ENCODE measurements at places on chromosomes 11 and 22.

DNA sequence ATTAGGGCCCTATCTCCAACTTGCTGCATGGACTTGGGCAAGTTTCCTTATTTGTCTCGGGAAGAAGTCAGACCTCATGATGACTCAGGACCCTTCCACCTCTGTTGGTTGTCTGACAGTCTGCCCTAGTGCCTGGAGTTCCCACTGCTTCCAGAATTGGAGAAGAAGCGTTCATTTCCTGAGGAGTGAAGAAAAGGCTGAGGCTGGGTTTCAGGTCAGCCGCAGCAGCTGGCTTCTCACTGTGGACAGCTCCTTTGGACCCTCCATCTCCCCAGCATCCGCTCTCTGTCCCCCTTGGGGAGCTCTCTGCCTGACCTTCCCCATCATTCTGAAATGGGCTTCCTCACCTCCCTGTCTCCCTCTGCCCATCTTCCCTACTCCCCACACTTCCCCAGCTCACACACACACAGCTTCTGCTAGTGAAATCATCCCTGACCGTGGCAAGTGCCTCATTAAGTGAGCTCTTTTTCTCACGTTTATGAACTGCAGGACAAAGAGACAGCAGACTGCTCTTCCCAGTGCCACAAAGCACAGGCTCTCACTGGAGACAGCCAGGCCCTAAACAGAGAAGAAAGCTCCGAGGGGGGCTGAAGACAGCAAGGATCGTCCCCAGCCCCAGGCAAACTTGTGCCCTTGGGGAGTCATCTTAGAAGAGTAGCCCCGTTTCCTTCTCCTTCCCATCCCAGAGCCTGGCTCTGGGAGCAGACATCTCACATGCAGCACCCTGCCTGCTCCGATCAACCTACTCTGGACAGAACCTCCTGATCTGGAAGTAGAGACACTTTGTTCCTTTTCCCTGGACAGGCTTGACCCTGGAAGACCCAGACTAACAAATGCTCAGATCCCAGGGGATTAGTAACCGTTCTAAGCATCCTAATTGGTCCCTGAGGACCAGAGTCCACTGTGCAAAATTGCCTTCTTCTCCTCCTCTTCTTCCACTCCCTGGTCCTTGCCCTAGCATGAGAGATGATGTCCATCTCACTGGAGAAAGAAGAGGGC lies 157.9 kb downstream of the FEZ1 start:
- DNase-seq, result no peak

DNA sequence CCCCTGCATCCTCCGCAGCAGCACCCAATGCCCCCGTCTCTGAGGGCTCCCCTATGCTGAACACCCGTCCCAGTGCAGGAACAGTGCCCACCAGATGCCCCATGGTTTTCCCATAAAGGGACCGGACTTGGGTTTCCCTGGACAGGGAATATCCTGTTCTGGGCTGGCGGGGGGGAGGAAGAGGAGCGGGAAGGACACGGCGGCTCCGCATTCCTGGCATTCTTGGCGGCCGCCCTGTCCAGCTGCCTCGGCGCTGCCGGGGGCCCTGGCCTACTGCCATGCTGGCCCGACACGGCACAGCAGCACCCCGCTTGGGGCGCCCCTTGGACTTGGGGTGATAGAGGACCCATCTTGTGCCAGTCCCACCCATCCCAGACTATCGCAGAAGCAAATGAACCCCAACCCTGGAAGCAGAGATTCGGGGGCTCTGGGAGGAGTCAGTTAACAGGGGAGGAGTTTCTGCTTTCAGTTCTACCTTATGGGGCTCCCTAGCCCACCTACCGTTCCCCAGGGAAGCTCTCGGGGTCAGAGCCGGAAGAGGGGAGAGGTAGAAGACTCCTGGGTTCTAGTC lies 23.7 kb upstream of the CBX7 start:
- DNase-seq, result no peak

GRCh38 chr22:19930551-19931486 lies 10.8 kb upstream of the COMT start:
- DNase-seq, result no peak

DNA sequence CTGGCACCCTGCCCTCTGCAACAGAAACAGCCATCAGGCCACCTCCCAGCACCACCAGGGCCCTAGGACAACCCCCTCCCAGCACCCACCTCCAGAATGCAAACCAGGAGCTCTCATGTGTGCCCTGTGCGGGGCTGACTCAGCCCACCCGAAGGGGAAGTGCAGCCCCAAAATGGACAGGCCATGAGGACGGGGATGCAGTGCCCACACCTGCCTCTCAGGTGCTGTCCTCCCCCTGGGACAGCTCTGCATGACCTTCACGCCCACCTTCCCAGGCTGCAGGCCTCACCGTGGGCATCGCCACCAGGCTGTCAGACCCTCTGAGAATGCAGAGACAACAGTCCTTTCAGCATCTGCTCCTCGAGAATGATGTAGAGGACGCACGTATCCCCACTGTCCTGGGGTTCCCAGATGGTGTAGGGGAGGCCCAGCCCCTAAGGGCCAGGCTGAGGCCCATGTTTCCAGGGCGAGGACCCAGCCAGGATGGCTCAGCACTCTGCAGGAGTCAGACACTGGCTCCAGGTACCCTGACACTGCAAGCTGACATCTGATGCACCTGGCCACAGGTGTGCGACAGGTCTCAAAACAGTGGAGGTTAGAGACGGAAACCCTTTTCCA lies 13.5 kb downstream of the MOB2 start:
- no peak for DNase-seq

- no peak for DNase-seq
Observed at GRCh38 chr22:30422481-30423300, 2.9 kb upstream of the MTFP1 start.

- DNase-seq, result no peak
Observed at GRCh38 chr22:27715106-27715505, 86.5 kb downstream of the MN1 start.

- no peak for DNase-seq
Observed at GRCh38 chr11:70486731-70487130, 88.4 kb downstream of the CTTN start.

GRCh38 chr11:30859669-30860068 lies 273.5 kb upstream of the MPPED2 start:
- DNase-seq, result no peak

DNA sequence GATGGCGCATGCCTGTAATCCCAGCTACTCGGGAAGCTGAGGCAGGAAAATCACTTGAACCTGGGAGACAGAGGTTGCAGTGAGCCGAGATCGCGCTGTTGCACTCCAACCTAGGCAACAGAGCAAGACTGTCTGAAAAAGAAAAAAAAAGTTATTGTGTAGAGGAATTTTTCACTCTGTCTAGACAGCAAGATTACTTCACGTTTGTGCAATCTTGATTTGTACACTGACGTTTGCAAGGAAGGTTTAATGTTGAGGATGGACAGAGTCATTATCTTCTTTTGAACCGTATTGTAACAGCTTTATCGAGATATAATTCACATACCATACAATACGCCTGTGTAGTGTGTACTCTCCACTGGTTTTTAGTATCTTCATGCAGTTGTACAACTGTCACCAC lies 3.7 kb downstream of the CTTN start:
- no peak for DNase-seq
